ENCODE measurements at places on chromosomes 11 and 22. TPM values are rescaled to one million over a fixed set of nuclear protein-coding genes. Genes with fewer than 3 reads are reported as not detected.

INPP5J gene
- 2.0 TPM for total RNA-seq

RASL10A gene
- not detected for total RNA-seq

BLID gene
- 5.2 TPM for total RNA-seq

PKDREJ gene
- not detected for total RNA-seq

GRCh38 chr22:46976143-46976542 lies 213.7 kb downstream of the TBC1D22A start:
- no peak for DNase-seq

GRCh38 chr11:75728992-75729391 lies 11.4 kb downstream of the MOGAT2 start:
- no peak for DNase-seq

- DNase-seq = no peak
Observed at GRCh38 chr11:12216041-12216451, 105.7 kb downstream of the MICAL2 start.

DNA sequence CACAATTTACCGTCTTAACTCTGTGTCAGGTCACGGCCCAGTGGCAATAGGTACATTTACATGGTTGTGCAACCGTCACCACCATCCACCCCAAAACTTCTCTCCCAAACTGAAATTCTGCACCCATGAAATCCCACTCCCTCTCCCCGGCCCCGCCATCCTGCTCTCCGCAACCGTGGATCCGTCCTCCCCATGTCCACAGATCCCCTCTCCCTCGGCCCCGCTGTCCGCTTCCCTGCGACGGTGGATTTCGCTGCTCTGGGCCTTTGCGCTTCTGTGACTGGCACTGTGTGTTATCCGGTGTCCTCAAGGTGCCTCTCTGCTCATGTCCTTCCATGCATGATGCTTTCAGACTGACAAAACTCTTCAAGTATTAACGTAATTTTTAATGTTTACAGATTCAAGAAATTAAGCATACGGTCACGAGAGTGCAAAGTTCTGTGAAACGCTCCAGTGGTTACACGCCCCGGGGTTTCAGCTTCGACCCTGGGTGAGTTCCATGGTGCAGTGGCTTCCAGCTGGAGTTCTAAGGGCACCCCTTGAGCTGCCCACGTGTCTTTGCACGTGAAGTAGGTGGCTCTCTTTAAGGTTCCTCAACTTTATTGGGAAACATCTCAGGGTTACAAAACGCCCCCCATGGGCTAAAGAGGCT lies 76.4 kb downstream of the KCNQ1 start:
- DNase-seq = no peak
